ENCODE measurements at places on chromosomes 1 and 21.

DNA sequence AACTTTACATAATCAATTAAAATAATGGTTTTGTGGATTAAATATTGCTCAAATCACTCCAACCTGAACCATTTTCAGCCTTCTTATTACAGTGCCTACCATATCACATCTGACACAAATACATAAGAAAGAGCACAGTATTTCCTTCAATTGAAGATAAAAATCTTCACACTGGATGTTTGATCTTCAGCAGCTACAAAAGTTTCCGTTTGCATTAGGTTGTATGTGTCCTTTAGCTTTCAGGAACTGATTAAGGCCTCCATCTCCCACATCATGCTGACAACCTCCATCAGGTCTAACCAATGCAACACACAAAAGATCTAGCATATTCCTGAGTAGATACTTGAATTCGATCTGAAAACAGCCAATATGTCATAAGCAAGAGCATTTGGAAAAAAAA is 195.1 kb upstream of the NR5A2 start:
- DNase-seq, result no peak

GRCh38 chr21:35178827-35179226 is 129.7 kb upstream of the RUNX1 start:
- DNase-seq, result no peak

GRCh38 chr1:56265216-56265615 is 314.1 kb downstream of the PLPP3 start:
- DNase-seq, result no peak

DNA sequence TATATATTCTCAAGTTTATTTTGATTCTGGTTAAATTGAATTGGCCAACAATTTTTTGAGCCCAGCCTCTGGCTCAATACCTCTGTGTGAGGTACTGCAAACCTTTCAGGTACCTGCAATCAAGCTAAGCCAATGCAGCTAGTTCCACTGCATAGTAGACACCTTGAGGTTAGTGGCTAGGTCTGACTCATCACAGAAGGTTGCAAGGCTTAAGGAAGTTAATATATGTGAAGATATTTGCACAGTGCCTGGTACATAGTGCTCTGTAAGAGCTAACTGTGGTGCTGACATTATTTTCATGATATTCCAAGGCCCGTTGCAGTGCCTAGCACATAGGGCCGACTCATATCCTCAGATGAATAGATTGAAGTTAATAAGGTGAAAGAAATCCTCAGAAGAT is 330.5 kb upstream of the KAZN start:
- DNase-seq, result no peak
